ENCODE measurements at places on chromosomes 11 and 22.
A peak's percentile ranks its signal among the peaks of the same experiment; 100 is the strongest.

DNA sequence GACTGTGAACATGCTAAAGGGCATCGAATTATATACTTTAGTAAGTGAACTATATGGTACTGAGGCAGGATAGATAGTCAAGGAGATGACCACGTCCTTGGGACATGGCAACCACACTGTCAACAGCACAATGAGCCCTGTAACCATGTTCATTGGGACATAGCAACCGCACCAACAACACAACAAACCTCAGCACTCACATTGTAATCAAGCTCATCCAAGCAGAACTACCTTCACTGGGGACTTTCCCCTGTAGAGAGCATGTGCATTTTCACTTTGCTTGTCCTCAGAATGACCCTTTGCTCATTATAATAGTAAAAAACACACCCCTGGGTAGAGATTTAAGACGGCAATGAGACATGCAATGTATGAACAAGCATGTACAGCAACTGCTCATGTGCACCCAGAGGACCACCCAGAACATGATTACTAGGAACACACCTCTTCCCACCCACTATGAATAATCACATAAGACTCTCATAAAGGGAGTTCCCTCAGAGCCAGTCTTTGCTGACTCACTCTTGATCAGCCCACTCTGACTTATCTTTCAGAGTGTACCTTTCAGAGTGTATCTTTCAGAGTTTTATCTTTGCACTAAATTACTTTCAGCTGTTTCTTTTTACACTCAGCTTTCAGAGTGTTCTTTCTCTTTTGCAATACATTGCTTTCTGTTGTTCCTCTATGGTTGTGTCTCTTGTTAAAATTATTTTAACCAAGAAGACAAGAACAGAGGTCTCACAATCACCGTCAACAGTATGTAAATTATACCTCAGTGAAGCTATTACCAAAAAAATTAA is 4.1 kb upstream of the PLAAT2 start:
- no peak for DNase-seq

- DNase-seq: peak; percentile 72
Observed at GRCh38 chr11:95335989-95336388, 105.0 kb upstream of the SESN3 start.

DNA sequence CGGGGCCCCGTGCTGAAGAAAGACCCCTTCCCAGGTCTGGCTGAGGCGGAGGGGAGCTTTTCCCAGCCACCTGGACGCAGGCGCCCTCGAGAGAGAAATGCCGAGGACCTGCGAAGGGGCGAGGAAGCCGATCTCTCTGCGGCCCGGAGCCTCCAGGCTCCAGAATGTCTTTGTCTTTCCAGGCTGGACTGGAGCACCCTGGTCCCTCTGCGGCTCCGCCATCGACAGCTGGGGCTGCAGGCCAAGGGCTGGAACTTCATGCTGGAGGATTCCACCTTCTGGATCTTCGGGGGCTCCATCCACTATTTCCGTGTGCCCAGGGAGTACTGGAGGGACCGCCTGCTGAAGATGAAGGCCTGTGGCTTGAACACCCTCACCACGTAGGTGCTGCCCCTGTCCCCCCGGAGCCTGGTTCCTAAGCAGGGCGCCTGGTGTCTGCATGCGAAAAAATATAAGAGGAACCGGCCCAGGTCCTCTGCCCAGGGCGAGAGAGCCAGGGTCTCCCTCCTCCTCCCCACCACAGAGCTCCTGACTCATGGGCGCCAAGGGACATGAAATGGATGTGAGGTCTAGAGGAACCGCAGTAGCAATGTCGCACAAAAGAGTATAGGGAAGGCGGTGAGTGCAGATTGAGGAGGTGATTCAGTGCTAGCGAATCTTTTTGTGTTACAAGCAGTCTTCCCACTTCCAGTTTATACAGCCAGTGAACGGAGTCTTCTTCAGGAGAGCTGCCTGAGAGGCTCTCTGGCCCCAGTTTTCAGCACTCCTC is 11.0 kb downstream of the GLB1L2 start:
- no peak for DNase-seq

GRCh38 chr11:123188508-123189165 is 6.4 kb downstream of the CLMP start:
- no peak for DNase-seq

DNA sequence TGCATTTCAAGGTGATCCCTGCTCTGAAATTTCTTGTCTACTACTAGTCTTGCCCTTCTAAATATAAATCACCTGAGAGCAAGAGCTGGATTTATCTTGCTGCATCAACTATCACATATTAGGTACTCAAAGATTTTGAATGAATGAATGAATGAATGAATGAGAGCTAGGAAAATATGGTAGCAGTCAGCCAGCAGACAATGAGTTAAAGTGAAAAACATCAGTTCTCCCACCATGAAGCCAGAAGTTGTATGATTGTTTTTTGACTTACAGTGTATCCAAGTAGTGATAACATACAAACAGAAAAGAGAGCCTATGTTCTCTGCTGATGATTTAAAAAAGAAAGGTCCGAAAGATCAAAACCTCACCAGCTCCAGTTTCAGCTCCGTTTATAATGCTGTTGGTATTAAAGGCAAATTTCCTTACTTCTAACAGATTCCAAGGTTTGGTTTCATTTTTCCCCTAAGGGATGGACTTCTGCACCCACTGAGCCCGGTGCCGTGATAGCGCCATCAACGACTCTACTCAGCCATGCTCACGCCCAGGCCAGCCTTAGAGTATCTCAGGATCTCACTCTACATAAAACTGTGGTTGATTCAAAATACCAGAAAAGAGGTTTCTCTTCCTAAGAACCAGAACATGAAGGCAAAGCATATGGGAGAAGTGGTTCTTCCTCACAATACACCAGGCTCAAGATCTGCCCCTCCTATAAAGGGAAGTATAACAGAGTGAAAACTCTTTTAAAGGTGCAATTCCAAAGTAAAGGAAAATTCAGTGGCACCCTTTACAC is 92.0 kb downstream of the SGSM3 start:
- DNase-seq: no peak

GRCh38 chr22:43205261-43205691 is 18.3 kb upstream of the TTLL12 start:
- DNase-seq: no peak

GRCh38 chr11:107827041-107827440 is 31.5 kb downstream of the SLC35F2 start:
- DNase-seq: no peak

GRCh38 chr22:30324014-30324730 is 2.6 kb downstream of the TBC1D10A start:
- DNase-seq: no peak

DNA sequence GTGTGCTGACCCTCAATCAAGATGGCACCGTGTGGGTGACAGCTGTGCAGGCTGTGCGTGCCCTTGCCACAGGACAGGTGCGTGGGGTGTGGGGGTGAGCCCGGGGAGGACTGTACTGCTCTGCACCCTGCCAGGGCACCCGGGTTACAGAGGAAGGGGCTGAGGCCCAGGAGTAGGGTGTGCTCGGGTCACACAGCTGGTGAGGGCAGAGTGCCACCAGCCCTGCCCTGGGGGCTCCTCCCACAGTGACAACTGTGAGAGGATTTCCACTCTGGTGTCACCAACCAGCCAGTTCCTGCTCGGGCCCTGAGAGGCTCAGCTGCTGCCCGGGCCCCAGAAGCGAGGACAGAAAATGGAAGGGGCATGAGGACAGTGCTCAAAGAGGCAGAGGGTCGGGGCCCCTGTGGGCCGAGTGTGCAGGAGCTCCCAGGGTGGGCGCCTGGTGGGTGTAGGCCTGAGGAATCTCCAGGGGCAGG is 20.5 kb downstream of the TRMU start:
- no peak for DNase-seq
